Myometrial cell (primary cell): ENCODE measurements at places on chromosomes 7 and 10. TPM values are rescaled to one million over a fixed set of nuclear protein-coding genes. Genes with fewer than 3 reads are reported as not detected.

AS3MT gene
- 6.4 and 7.5 TPM in 2 replicates for total RNA-seq

GRID1 gene
- not detected in 2 replicates for total RNA-seq

C10orf105 gene
- total RNA-seq: not detected in 2 replicates

SYT15 gene
- total RNA-seq: not detected in 2 replicates

CYP3A4 gene
- not detected in 2 replicates for total RNA-seq

YKT6 gene
- total RNA-seq: 129 and 150 TPM in 2 replicates

KAZALD1 gene
- 9.4 and 9.8 TPM in 2 replicates for total RNA-seq

CPA4 gene
- 7.5 and 13.1 TPM in 2 replicates for total RNA-seq

GIMAP2 gene
- total RNA-seq: 1.2 TPM in 1 of 2 replicates, not detected in the other

ACSM6 gene
- total RNA-seq: not detected in 2 replicates

ADCYAP1R1 gene
- total RNA-seq: not detected in 2 replicates

BAG3 gene
- 38.1 and 40.6 TPM in 2 replicates for total RNA-seq

CLCN1 gene
- total RNA-seq: not detected in 2 replicates

STEAP2 gene
- 2.6 and 3.9 TPM in 2 replicates for total RNA-seq

ZNF33A gene
- total RNA-seq: 0.86 and 8.0 TPM in 2 replicates

PLPP4 gene
- 0.89 TPM in 1 of 2 replicates, not detected in the other for total RNA-seq

NME8 gene
- not detected in 2 replicates for total RNA-seq

CC2D2B gene
- 0.29 TPM in 1 of 2 replicates, not detected in the other for total RNA-seq

TRPV6 gene
- total RNA-seq: not detected in 2 replicates

KBTBD2 gene
- 14.4 and 22.5 TPM in 2 replicates for total RNA-seq

HSPA14 gene
- total RNA-seq: 11.2 and 12.1 TPM in 2 replicates

ZNF853 gene
- under 0.01 and 0.58 TPM in 2 replicates for total RNA-seq

ELN gene
- 0.18 and 1.7 TPM in 2 replicates for total RNA-seq

CALML3 gene
- total RNA-seq: not detected in 2 replicates

FHIP2A gene
- 10.7 and 12.8 TPM in 2 replicates for total RNA-seq

EVX1 gene
- total RNA-seq: 0.86 TPM in 1 of 2 replicates, not detected in the other

IFIT1 gene
- total RNA-seq: 23.1 and 36.3 TPM in 2 replicates

TCAF2 gene
- total RNA-seq: 0.89 and 3.2 TPM in 2 replicates

TMEM225B gene
- not detected in 2 replicates for total RNA-seq
